ENCODE measurements at places on chromosomes 1 and 21.

DNA sequence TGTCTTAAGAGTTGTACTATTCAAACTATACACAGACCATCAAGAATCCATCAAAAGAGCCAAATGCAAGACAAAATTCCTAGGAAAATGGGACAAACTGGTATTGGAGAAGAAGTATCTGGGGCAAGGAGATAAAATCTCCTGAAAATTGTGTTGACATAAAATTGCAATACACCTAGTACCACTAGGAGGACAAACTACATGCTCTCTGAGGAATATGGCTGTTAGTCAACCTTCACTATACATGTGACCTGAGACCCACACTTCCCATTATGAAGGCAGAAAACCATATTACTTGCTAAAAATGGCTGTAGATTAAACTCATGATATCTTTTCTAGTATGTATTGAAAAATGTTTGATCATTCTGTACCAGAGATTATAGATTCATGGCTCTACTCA is 30.0 kb downstream of the IRF2BP2 start:
- DNase-seq = no peak

DNA sequence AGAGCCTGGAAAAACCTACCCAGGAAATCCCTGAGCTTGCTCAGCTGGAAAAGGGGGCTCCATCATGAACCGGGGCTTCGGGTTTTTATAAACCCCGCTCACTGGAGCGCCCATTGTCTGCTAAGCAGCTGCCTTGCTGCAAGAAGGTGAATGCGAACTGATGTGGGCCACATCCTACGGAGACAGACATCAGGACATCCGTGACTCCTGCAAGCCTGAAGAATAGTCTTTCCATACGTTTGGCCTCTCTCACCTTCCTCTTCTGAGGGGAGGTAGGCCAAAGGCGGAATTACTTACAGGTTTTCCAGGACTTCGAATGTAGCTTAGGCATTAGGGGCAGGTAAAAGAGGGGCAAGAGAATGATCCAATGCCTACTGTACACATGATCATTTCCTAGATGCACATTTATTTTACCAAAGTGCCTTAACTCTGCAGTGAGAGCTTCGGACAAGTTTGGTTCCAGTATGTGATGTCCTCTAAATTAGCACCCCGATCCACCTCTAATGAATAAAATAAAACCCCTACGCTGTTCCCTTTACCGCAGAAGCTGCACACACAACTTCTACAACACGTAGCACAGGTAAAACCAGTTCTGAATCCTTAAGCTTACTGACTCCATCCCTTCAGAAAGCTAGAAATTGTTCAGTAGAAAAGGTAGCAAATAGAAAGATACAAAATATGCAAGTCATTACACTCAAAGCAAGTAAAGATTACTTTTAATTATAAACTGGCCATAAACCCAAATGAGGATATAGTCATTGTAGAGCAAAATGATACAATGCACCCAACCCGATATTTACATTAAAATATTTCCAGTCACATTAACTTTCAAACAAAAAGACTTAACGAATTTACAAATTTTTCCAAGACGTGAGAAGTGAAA is 866 bp upstream of the SORT1 start:
- DNase-seq = no peak

DNA sequence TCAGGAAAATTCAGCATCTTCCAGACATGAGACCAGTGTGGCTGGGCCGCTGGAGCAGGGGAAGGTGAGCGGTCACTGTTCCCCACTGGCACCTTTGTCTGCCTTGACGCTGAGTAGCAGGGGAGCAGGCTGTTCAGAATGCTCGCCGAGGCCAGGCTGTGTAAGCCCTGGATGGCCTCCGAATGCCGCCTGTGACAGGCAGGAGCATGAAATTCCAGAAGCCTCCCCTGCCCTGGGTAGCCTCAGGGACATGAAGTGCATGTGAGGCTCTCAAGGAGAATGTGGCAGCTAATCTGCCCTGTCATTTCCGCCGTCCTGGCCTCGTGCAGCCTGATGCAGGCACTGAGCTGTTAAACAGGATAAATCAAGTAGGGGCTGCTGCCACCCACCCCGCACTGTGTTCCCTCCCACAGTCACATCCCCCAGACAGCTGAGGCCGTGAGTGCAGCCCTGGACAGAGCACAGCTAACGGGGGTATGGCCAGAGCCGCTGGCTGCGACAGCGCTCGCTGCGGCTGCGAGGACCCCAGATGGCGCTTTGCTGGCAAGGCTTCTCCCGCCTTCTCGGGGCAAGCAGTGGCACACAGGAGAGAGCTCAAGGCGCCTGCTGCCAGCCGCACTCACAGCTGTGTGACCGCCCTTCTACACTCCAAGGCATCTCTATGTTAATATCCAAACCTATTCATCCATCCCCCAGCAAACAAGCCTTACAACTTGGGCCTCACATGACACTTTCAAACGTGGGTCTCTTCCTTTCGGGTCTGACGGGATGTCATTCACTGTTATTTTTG is 105.0 kb upstream of the COL6A1 start:
- no peak for DNase-seq

DNA sequence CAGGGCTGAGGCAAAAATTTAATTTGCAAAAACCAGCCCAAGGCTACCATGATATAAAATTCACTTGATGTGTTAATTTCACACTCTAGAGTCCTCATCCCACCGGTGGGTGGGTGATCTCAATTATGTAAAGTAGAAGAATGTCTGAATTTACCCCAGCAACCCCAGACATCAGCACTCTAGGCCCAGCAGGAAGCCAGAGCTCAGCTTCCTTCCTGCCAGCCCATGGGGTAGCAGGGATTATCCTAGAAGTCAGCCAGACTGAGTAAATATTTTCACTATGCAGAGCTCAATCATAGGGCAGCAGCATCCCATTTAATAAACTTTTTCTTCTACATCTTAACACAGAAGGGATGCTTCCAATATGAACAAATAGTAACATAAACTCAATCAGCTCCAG is 71.0 kb downstream of the SIPA1L2 start:
- no peak for DNase-seq

All from stimulated activated CD4-positive, alpha-beta T cell treated with anti-CD3 and anti-CD28 coated beads, Interleukin-4, amount 100 ng/mL, for 4 hours (primary cell).